Testis (tissue), 5 donors: ENCODE measurements at places on chromosomes 3 and 15. TPM values are rescaled to one million over a fixed set of nuclear protein-coding genes. Genes with fewer than 3 reads are reported as not detected.

Gene FAIM
- polyA plus RNA-seq: 15.3 TPM

Gene SLC25A20
- 19.6 TPM for polyA plus RNA-seq

Gene NEIL1
- 12.9 TPM for polyA plus RNA-seq

Gene LSAMP
- polyA plus RNA-seq: 9.1 TPM

Gene ACSBG1
- polyA plus RNA-seq: 12.2 TPM

Gene UROC1
- 0.34 TPM for polyA plus RNA-seq
